ENCODE measurements at places on chromosomes 7 and 10.
A peak's percentile ranks its signal among the peaks of the same experiment; 100 is the strongest.

- no peak for DNase-seq
Observed at GRCh38 chr7:47377741-47378140, 204.2 kb downstream of the TNS3 start.

DNA sequence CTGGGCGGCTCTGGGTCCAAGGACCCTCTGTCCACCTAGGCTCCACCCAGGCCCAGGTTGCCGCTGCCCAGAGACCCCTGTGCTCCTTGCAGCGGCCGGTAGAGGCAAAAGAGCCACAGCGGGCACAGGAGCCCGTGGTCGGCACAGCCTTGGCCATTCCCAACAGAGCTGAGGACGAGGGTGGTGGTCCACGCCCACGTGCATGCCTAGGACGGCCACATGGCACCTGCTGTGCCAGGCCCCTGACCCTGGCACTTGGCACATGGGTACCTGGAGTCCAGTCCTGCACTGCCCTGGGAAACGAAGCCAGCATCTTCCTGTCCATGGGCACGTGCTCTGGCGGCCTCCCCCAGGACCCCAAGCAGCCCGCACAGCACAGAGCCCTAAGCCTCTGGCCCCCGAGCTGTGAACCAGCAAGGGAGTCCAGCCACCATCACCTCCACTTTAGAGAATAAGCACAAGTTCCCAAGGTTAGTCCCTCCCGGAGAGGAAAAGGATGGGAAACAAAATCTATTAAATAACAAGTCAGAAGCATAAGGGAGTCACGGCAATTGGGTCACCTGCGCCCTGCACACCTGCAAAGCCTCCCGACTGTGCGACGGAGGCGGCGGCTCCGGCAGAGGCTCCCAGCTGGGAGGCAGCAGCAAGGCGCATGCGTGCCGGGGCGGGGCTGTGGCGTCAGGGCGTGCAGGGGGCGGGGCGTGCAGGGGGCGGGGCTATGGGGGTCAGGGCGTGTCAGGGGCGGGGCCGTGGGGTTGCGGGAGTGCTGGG lies 59.1 kb downstream of the STK32C start:
- no peak for DNase-seq

- no peak for DNase-seq
Observed at GRCh38 chr10:84534168-84534567, 205.8 kb downstream of the CCSER2 start.

DNA sequence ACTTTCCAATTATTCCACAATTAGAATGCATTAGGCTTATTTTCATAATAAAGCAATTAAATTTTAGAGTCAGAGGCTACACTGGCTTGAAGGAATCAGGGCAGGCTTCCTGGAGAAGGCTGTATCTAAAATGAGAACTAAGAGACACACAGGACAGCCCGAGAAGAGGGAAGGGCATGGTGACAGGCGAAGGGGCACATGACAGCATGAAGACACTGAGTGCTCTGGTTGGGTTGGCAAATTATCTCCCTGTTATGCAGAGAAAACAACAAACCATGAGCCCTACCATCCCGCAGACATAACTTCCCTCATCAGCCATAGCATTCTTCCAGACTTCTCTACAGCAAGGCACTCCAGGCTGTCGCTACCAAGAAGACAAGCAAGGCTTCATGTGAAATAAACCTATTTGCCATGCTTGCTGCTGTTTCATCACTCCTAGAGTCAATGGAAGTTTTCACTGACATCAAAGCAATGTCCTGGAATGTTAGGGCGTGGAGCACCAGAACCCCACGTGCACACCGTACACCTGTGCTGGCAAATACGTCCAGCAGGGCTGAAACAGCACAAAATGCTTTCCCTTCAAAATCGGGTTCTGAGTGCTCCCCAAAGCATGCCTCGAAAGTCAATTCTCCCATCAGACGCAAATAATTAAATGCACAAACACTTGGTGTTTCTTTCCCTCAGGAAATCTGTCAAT lies 21.3 kb downstream of the VOPP1 start:
- no peak for DNase-seq

DNA sequence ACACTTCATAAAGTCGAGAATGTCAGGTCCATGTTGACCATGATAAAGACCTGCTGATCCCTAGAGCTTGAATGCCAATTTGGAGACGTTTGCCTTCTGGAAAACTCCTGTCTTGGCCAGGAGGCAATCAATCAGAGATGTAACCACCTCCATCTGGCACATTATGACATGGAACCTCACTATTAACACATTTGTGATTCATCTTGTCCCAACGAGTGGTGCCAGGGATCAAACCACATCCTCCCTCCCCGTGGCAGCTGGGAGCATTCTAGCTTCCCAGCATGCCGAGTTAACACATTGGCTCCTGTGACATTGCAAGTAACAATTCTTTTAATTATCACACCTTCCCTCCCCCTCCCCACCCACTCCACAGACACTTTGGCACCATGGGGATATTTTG lies 84.0 kb upstream of the PPP1R17 start:
- no peak for DNase-seq

DNA sequence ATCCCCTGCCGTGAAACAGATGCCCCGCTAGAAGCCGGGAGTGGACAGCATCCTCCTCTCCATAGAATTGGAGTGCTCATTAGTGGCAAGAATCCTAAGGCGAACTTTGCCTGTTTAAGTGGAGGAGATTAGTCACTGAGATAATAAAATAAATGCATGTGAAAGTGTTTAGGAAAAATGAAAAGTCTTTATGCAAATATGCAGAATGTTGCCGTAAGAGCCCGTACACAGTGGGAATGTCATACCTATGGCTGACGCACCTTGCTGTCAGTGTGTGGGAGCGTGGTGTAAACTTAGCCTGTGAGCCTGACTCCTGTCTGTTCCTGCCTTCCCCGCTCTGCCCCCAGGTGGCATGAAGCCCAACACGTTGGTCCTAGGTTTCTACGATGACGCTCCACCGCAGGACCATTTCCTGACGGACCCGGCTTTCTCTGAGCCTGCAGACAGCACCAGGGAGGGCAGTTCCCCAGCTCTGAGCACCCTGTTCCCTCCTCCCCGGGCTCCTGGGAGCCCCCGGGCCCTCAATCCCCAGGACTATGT lies 1.7 kb upstream of the TRIP6 start:
- no peak for DNase-seq

DNA sequence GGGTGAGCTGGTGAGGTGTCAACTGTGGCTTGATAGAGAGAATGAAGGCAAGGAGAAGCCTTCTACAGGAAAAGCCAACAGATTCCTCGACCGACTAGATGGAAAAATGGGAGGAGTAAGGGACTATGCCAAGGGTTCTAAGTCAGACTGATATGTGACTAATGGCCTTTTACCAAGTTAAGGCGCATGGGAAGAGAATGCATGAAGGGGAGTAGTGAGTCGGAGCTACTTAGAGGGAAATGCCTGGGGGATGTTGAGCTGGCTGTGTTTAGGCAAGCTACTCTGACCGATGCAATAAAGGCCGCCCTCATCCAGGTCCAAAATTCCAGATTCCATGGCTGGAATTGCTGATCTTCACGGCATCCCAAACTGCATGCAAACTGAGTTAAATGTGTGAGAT lies 48.2 kb downstream of the APBB1IP start:
- DNase-seq, result no peak

DNA sequence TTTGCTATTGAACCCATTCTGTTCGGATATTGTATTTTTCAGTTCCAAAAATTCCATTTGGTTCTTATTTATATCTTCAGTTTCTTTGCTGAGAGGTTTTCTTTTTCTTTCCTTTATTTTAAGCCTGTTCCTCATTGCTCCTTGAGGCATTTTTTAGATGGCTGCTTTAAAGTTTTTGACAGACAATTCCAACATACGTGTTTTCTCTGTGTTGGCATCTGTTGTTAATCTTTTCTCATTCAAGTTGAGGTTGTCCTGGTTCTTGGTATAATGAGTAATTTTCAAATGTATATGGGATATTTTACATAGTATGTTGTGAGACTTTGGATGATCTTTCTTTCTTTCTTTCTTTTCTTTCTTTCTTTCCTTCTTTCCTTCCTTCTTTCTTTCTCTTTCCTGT lies 1078.0 kb upstream of the CELF2 start:
- DNase-seq, result no peak

- no peak for DNase-seq
Observed at GRCh38 chr7:148394582-148394981, 196.0 kb upstream of the C7orf33 start.

- no peak for DNase-seq
Observed at GRCh38 chr7:114150689-114151088, 231.9 kb upstream of the PPP1R3A start.

- DNase-seq, result peak; percentile 72
Observed at GRCh38 chr7:88357294-88357693, 50.6 kb upstream of the STEAP4 start.

DNA sequence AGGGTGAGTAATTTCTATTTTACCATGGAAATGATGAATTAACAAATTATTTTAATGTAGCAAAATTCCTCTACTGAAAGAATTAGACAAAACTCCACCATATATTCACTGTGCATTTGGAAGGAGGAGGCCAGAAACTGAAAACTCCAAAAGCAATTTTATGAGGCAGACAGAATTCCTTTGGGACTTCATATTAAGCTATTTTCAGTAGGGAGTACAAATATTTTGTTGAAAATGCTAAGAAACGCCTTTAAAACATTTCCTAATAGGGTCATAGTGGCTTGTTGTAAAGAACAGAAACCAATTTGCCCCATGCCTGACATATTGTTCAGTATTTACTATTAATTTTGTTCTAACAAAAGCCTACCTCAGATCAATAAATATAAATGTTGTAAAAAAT lies 117.8 kb downstream of the TES start:
- no peak for DNase-seq

DNA sequence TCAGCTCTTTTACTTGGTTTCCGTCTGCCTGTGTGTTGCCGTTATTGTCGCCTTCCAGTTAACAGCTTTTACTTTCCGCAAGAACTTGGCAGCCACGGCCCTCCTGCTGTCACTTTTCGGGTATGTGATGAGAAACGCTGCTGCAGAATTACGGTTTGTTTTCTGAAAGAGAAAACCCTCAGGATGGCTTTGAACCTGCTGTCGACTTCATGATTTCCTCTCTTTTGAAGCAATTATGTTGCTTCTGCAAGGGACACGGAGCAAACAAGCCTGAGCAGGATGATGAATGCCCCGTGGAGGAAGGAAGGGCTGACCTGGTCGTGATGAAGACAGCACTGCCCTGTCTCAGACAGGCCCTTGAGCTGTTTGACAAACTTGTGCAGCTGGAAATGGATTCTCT lies 339.8 kb downstream of the ABCA13 start:
- no peak for DNase-seq

DNA sequence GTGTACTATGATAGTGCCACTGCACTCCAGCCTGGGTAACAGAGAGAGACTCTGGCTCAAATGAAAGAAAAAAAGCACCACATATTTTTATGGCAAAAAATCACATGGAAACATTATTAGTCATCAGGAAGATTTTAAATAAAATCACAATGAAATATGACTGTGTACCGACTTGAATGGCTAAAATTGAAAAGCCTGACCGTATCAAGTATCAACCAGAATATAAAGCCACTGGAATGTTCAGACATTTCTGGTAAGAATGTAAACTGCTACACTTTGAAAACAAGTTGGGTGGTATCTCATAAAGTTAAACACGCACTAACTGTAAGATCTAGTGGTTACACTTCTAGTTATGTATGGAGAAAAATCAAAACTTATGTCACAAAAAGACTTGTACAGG lies 306.7 kb upstream of the MBL2 start:
- DNase-seq, result no peak

DNA sequence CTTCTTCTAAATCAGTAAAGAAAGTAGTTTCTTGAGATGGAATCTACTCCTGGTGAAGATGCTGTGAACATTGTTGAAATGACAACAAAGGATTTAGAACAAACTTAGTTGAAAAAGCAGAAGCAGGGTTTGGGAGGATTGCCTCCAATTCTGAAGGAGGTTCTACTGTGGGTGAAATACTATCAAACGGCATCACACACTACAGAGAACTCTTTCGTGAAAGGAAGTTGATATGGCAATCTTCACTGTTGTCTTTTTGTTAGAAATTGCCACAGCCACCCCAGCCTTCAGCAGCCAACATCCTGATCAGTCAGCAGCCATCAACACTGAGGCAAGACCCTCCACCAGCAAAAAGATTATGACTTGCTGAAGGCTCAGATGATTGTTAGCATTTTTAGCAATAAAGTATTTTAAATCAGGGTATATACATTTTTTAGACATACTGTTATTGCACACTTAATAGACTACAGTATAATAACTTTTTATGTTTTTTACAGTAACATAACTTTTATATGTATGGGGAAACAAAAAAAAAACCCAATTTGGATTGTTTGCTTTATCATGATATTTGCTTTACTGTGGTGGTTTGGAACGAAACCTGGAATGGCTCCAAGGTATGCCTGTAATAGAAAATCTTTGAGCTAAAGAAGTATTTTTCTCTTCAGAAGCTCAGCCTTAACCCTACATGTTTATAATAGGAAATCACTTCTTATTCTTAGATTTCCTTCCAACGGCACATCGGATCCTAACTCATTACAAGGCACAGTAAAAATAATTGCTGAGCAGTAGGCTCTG lies 257.3 kb downstream of the LRMDA start:
- DNase-seq, result peak; percentile 29

DNA sequence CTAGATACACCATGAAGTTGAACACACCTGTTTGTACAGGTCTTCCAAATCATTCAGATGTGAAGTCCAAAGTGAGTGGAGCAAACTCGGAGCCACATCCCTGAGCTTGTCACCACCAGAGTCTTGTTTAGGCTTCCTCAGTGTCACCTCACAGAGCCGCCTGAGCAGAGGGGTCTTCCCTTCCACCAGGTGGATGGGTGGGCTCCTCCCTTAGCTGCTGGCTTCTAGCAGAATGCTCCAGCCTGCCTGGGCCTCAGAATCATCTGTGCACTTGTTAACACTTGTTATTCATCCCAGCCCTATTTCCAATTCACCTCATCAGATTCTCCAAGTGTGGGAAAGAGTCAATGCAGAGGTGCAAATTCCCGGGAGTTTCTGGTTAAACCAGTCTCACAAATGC lies 32.5 kb downstream of the C10orf71 start:
- no peak for DNase-seq

GRCh38 chr7:106891548-106892410 lies 26.7 kb downstream of the PIK3CG start:
- no peak for DNase-seq

GRCh38 chr7:21704359-21704758 lies 161.5 kb downstream of the DNAH11 start:
- no peak for DNase-seq

- no peak for DNase-seq
Observed at GRCh38 chr10:33211106-33211878, 123.2 kb downstream of the NRP1 start.

DNA sequence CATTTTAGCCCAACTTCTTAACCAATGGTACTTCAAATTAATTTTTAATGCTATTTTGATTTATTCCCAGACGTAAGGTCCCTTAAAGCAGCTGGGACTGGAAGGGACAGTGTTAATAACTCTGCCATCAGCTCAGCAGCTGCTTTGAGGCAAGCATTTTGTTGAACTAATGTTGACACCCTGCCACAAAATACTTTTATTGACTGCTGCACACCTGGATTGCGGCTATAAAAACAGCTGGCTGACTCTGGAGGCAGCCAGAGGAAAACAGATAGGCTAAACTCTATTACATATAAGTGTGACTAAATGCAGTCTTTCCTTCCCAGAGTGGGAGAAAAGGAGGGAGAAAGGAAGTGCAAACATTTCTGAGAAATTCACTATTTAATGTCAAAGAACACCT lies 77.6 kb downstream of the ETV1 start:
- DNase-seq, result no peak

- DNase-seq, result no peak
Observed at GRCh38 chr10:114245121-114245791, 6.2 kb downstream of the VWA2 start.

Measured in inflammatory macrophage treated with lipopolysaccharide for 1 hour (primary cell).